HCT116 (cell line): ENCODE measurements at places on chromosomes 3 and 15. TPM values are rescaled to one million over a fixed set of nuclear protein-coding genes. Genes with fewer than 3 reads are reported as not detected.

DNA sequence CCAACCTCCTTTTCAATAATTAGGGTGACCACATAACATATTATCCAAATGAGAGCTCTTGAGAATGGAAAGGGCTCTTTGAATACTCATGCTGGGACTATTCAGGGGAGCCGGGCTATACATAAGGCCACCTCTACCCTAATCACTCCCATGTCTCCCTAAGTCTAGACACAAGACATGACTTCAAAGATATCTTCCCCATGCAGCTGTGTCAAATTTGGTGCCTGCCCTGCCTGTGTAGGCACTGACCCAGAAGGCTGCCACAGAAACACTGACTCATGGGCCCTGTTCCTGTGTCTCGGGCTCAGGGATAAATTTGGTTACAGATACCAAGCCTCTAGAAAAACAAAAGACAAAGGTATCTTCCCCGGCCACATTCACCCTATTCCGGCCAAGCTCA lies 70.3 kb downstream of the MYLK start:
- no peak for DNase-seq

DNA sequence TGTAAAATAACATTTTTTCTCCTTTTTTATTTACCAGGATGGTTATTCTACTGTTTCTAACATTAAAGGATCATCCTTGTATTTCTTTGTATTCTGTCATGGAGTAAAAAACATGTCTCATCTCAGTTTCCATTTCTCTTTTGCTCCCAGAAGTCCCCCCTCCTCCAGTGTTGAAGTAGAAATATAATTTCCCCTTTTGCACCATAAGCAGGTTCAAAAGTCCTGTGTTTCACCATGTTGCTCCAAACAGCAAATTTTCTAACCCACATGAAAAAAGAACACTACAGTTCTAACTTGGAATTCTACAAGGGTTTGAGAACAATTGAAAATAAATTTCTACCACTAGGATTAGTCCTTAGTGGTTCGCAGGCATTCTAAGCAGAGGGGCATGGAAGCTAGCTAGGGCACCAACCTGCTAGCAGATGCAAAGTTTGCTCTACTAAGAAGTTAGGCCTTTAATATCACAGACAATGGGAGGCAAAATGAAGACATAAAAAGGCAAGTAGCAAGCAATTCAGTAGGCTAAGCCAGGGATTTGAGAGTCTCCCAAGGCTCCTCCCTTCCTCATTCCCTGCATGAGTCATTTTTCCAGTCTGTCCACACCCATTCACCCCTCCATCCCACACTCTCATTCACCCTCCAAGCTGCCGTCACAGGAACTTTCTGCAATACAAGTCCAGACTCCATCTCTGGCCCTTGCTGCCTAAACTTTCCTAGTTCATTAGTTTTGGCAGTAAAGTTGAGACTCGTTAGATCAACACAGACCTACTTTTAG lies 2.3 kb upstream of the MBNL1 start:
- peak; percentile 88 for DNase-seq

- DNase-seq, result no peak
Measured at GRCh38 chr15:41809121-41809520, 18.8 kb upstream of the JMJD7 start.

DNA sequence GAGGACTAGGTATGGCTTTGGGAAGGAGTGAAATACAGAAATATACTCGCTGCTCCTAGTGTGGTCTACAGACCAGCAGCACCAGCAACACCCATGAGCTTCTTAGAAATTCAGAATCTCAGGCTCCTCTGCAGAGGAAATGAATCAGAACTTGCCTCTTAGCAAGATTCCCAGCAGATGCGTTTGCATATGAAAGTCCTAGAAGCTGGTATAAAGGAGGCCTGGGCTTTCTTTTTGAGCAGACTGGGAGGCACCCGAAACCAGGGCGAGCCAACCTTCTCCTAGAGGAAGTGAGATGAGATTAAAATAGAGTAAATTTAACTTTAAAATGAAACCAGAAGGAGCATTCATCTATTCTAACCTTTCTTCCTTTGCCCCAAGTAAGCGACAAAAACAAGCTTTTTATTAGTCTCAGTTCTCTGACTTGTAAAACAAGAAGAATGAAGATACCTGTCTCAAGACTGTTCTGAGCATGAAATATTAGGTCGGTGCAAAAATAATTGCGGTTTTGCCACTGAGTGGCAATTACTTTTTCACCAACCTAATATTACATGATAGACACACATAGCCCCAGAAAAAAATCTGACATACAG lies 140.0 kb downstream of the PDZRN3 start:
- DNase-seq, result no peak

DNA sequence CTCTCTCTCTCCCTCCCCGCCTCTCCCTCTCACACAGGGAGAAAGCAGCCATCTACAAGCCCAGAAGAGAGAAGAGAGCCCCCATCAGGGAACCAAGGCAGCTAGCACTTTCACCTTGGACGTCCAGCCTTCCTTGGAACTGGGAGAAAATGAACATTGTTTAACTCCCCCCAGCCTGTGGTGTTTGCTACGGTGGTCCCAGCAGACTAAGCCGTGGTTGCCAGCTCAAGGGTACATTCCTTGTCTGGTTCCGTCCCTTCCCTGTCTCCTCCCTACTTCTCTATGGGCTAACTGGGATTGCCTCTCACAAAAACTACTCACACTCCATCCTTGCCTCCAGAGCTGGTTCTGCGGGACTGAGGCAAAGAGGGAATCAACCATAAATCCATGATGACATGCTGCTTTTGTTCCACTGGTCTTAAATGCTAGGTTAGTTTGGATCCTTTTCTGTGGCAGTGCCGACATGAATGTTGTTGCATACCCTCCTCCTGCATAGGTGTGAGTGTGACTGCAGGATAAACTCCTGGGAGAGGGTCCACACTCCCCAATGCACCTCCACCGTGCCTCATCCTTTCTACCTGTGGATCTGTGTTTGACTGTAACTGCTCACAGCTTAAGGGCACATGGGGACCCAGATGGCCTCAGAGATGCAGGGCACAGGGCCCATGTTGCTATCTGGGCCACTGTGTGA lies 12.0 kb downstream of the C3orf22 start:
- no peak for DNase-seq

DNA sequence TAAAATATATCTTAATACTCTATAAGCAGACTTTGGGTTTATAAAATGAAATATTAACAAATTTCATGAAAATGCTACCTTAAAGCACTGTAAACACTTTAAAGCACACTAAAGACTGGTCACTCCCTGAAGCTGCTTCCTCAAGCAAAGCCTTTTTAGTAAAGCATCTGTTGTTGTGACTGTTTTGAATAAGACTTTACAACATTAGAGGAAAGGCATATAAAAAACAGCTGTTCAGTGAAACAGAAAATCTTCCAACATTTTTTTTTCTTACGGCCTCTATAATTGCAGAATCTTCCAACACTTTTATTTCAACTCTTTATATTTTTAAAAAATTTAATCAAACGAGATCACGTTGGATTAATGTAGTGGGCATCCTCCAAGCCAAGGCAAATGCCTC lies 48.1 kb downstream of the GRK7 start:
- no peak for DNase-seq

DNA sequence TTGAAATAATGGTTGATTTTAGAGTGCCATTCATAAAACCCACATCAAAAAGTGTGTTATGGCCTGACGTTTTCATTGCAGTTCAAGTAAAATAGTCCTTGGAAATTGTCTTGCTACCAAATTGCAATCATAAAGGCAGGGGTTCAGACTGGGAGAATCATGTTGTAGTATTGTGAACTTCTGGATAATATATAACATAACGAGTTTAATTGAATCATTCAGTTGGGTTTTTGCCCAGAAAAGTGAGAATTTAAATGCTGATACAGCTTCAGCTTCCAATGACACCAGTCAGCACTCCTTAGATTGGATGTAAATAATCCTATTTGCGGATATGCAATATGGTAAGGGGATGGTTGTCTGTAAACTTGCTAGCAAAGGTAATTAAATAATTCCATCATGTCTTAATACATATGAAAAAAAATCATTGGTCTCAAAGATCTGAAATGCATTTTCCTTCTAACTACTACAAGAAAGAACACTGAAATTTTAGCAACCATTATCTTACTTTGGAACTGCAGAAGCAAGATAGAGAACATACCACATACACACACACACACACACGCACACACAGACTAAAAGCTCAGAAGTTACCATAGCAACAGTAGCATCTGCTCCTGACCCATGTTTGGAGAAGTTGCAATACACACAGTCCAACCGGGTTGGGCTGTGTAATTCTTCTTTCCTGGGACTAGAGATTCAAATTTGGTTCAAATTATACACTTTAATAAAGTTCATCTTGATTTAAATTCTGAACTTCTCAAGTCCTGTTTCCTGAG lies 686.2 kb upstream of the NR2F2 start:
- no peak for DNase-seq

- no peak for DNase-seq
Measured at GRCh38 chr3:31696815-31697548, 164.3 kb downstream of the STT3B start.

DNA sequence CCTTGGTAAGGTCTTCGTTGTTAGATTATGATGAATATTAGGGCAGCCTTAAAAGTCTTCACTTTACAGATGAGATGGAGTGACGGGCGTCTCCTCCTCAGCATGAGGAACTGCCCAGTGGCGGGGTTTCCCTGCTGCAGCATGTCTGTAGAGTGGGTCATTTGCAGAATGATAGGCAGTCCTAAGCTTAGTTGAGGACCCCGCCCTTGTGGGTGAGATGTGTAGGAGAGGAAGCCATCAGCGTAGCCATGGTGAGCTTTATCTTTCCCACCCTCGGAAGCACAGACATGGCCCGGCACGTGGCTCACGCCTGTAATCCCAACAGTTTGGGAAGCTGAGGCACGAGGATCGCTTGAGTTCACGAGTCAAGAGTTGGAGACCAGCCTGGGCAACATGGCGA lies 877 bp downstream of the NIT2 start:
- DNase-seq, result no peak

GRCh38 chr3:71462586-71462985 lies 120.9 kb downstream of the FOXP1 start:
- DNase-seq, result no peak

DNA sequence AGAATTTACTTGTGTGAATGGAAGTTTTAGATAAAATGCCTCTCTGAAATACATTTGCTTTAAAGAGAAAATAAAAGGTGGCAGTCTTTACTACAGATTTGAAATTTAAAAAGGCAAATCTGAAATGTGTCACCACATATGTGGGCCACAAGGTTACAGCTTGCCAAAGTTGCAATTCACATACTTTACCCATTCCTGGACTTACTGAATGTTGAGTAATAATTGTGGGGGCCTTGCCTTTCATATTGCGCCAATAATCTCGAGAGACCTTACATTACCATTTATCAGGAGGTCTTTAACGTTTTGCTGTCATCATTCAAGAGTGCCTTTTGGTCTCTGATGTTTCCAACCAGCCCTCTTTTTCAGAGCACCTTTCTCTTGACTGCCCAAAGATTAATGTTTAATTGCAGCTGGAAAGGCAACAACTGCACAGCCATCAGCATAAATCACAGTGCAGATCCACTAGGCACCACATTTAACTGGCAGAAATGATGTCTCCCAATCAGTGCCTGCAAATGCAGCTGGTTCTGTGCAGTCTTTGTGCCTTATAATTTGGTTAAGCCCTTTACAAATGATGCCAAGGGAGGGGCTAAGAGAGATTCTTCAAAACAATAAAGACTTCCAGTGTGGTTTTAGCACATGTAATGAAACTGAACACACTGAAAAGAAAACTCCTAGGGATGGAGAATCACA lies 206.8 kb downstream of the MAGI1 start:
- no peak for DNase-seq

- DNase-seq, result no peak
Measured at GRCh38 chr15:100730655-100731266, 128.4 kb downstream of the ASB7 start.

- DNase-seq, result no peak
Measured at GRCh38 chr15:101308604-101309435, 13.8 kb upstream of the SNRPA1 start.

GRCh38 chr3:4856136-4856535 lies 123.1 kb upstream of the BHLHE40 start:
- no peak for DNase-seq

DNA sequence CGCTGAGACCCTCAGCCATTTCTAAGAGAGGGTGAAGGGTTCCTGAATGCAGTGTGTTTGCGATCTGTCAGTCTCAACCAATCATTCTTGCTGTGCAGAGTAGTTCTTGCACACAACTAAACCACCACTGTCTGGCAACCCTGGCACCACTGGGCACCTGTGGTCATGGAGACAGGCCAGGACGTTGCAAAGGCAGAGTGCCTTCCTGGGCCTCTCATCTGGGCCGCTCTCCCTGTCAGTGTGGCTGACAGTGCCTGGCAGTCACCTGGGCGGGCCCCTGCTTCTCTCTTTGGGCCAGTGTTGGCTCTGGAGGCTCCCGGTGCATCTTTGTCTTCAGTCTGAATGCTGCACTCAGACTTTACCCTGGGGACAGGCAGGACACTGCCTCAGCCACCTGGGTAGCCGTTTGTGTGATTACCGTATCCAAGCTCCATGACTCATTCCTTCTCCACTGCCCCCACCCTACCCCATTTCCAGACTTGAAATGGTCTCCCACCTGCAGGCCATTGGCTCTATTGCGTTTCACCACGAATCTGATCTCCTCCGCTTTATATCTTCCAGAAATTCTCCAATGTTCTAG lies 104.6 kb upstream of the KLF13 start:
- no peak for DNase-seq

- no peak for DNase-seq
Measured at GRCh38 chr3:97187771-97188170, 373.4 kb downstream of the EPHA6 start.

- DNase-seq, result no peak
Measured at GRCh38 chr15:87648278-87648677, 608.3 kb downstream of the NTRK3 start.

DNA sequence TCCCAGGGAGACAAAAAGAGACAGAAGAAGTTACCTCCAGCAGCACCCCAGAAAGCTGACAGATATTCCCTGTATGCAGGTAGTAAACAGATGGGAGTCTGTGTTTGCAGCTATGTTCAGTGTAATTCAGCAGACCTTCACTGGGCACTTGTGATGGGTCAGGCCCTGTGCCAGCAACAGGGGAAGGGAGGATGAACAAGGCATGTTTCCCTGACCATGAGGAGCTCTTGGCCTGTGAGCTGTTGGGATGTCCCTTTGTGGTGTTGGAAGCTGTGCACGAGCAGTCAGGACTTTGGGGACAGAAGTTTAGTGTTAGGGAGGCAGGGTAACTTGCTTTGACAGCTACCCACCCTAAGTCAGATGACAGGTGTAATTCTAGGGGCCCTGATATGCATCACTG lies 106.0 kb upstream of the TRIM42 start:
- DNase-seq, result no peak

- DNase-seq, result no peak
Measured at GRCh38 chr15:58520936-58521292, 89.1 kb downstream of the LIPC start.

GRCh38 chr15:75578173-75578947 lies 755 bp downstream of the PTPN9 start:
- no peak for DNase-seq

- no peak for DNase-seq
Measured at GRCh38 chr15:26848498-26848897, 18.4 kb upstream of the GABRA5 start.

XCR1 gene
- not detected for total RNA-seq

GPR62 gene
- not detected for total RNA-seq

SNTN gene
- total RNA-seq, result not detected

GOLGA6D gene
- total RNA-seq, result 0.12 TPM

CELF6 gene
- 0.52 TPM for total RNA-seq

EAF2 gene
- total RNA-seq, result 4.4 TPM
